ENCODE measurements at places on chromosomes 12 and 14.

DNA sequence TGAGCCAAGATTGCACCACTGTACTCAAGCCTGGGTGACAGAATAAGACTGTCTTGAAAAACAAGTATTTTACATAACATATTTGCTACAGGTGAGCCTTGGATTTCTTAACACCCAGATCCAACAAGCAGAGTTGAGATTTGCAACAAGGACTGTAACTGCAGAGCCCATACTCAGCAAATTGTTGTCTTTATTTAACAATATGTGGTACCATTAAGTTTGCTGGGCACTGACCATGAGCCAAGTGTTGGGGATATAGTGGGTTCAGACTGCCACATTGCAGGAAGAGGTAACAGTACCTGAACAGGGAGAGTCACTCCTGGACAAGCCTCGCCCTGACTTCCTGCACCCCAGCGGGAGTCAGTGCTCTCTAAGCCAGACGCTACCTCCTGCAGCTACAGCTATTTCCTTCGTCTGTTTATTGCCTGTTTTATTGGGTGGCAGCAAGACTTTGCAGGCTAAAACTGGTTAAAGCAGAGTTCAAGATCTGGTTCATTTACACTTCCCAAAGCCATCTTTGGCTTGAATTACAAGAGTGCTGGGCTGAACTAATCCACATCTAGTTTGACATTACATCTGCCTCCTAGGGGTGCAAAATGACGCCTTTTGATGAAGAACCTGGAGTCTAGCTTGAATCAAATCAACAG lies 12.5 kb downstream of the AHSA1 start:
- DNase-seq, result no peak

DNA sequence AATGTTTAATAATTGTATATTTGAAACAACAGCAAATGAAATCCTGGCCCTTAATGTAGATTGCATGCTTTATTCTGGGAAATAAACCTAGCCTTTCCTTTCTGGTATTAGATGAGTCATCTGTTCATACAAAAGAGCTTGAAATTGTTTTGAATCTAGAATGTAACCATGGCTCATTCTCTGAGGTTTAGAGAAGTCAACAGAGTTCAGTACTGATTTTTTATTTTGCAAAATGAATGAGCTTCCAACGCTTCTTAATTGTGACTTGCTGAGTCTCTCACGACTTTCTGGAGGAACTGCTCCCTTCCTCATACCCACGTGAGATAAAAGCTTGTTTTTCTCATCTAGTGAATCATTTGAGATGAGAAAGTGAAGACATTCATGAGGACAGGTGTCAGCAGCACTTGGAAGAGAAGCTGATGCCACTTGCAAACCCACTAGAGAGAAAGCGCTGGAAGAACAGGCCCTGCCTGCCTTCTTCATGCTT lies 509.6 kb downstream of the VRK1 start:
- DNase-seq, result no peak

GRCh38 chr14:96797582-96798349 lies 584 bp downstream of the VRK1 start:
- DNase-seq, result no peak

- no peak for DNase-seq
Observed at GRCh38 chr12:125267114-125267513, 201.9 kb downstream of the AACS start.

DNA sequence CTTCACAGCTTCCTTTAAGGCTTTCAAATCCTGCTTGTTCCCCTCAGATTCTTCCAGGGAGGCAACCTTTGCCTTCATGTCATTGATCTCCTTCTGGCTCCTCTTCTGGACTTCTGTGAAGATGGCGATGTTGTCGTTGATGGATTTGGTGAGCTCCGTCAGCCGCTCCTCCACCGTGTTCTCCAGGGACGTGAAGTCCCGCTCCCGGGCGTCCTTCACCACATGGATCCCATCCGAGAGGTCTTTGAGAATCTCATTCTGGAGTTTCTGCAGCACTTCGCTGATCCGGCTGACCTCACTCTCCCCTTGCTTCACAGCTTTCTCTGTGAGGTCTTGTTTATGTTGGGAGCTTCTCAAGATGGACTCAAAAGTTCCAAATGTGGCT lies 7.9 kb downstream of the CKAP4 start:
- no peak for DNase-seq

DNA sequence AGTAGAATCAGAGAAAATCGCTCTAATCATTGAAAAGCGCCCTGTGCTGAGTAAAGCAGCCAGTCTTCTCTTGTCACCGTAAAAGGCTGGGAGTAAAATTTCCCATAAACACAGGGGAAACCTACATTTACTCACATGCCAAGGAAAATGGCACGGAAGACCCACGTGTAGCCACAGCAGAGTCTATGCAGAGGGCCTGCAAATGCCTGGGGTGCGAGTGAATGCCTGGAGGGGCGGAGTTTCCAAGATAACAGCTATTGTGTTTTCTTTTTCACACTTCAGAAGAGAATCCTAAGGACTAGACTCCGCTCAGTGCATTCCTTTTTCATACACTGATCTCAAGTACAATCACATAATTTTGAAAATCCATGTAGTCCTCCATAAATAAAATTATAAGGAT lies 159.9 kb upstream of the FOXN3 start:
- no peak for DNase-seq

GRCh38 chr14:54922598-54922997 lies 20.0 kb upstream of the GCH1 start:
- no peak for DNase-seq

DNA sequence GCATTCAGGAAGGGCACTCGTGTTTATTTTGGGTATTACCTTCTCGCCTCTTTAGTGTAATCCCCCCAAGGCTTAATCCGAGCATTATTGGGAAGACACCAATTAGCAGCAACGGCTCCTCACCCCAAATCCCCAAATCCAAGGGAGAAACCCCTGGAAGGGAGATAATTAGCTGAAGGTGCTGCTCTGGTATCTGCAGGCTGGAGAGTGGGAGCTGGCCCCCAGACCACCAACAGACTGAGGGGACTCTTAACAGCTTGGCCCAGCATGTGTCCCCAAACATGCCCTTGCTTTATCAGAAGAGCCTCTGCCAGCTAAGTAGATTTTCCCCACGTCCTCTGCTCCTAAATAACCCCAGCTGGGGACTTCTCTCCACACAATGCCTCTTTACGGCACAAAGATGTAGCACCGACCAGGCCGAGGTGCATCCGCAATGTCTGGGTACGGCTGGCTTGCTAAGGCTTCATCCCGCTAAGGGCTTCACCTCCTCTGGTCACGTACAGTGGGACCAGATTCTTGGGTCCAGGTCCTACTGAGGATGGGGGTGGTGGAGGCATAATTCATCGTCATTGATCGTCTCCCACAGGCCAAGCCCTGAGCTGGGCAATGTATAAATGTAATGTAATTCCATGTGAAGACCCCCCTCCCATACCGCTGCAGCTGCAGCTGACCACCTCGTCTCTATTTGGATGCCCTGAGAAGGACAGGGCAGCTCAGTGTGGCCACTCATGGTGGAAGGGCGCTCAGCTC lies 123.7 kb upstream of the GSC start:
- DNase-seq, result no peak

DNA sequence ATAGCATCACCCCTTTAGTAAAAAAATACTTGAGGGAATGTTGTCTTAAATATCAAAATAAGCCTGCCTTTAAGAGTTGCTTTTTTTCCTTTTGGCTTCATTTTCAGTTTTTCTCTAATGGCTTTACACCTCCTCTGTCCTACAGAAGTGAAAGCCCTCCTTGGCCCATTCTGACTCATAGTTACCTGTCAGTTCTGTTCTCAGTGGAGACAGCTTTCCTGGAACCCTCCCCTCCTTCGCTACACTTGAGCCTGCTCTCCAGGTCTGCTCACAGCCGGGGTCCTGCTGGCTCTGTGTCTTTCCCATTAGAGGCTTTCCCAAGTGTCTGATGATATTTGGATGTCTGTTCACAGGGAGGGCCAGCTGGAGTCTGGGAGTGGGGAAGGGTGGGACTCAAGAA lies 84.0 kb downstream of the PELI2 start:
- no peak for DNase-seq

GRCh38 chr14:96795109-96795828 lies 1.9 kb upstream of the VRK1 start:
- DNase-seq, result no peak

DNA sequence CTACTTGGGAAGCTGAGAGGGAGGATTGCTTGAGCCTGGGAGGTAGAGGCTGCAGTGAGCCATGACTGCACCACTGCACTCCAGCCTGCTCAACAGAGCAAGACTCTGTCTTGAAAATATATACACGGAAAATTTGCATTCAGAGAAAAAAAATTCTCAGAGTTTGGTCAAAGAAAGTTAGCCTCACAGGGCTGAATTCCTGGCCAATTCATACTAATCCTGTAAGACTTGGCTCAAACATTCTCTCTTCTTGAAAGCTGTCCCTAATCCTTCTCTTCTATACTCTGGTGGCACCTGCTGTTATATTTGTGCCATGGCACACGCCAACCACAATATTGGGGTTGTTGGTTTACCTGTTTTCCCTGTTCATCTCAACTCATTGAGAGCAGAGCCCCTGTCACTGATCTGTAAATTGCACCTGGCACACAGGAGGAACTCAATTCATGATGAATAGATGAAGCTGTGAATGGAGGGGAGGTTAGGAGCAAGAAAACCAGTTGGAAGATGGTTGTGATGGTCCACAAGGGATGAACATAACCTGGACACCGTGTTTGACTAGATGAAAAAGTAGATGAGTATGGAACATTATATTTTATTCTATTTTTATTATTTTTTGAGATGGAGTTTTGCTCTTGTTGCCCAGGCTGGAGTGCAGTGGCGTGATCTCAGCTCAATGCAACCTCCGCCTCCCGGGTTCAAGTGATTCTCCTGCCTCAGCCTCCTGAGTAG lies 36.8 kb upstream of the SPTSSA start:
- no peak for DNase-seq

DNA sequence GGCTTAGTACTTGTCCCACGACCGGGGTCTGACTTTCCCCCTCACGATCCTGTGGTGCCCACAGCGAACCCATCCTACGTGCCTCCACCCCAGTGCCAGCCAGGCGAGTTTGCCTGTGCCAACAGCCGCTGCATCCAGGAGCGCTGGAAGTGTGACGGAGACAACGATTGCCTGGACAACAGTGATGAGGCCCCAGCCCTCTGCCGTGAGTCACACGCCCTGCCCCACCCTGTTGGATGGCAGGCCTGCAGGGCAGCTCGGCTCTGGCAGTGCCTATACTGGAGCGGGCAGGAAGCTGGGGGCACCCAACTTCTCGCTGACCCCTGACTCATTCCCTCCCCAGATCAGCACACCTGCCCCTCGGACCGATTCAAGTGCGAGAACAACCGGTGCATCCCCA lies 18.3 kb upstream of the LRP1-AS start:
- no peak for DNase-seq

DNA sequence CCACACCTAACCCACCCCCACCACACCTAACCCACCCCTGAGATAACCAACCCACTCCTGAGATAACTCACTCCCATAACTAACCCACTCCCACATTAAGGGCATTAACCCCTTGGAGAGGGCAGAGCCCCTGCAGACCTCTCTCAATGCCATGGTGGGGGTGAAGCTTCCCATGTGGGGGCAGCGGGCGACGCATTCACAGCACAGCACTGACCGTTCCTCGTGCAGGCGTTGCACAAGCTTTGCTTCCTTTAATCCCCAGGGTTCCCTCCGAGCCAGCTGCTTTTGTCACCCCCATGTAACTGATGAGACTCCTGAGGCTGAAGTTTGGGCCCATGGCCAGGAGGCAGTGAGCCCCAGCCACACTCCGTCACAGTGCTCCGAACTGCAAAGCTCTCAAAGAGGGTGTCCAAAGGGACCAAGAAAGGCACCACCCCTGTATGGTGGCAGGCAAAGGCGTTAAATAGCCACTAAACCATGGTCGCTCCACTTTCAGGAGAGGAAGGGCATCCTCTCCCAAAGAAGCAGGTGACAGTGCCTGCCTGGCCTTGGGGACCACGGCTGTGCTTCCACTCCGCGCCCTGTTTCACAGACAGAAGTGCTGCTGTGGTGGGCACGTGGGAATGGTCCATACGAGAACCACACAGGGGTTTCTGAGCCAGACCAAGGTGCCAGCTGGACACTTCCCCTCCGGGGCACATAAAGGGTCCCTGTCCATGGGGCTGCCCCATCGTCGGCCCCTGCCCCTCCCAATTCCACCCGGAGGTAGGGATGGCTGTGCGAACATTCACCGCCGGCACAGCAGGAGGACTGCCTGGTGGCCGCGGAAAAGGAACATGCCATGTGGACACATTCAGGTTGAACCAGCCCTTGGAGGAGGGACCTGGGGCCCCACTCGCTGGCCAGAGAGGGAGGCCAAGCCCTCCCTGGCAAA lies 28.3 kb downstream of the GALNT9 start:
- no peak for DNase-seq

DNA sequence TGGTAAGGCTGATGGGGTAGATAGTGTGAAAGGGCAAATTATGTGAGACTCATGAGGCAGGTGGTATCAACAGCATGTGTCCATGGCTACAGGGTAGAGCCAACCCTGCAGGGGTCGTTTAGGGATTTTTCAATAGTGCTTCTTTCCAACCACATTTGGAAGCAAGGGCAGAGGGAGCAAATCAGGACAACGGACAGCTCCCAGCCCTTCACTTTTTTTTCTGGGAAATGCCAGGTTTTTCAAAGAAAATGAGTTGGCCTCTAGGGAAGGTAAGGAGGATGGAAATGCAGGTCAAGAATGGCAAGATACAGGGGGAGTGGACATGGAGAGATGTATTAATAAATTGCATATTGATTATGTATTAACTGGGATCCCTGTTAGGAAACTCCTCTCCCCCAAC lies 4.9 kb upstream of the CMA1 start:
- DNase-seq, result no peak

DNA sequence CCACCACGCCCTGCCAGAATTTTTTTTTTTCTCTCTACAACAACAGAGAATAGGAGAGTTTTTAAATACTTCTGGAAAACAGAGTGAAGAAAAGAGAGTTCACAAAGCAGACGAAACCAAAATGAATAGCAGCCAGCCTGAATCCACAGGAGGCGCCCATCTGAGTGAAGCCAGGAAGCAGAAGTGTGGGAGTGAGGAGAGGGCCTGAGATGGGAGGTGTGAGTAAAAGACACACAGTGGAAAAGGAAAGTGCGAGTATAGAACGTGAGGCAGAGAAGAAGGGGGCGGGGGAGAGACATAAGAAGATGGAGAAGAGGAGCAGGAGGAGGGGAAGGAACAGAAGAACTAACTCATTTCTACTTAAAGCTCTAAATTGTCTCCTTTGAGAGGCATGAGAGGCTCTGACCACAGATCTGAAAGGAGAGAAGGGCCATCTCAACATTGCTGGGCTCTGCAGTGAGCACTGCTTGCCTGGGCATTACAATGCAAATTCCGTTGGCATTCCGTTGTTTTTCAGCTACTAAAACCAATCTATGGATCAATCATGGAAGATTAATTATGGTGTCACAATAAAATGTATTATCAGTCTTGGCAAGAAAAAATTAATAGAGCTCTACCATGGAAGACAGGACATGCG lies 140.1 kb upstream of the CPSF6 start:
- no peak for DNase-seq

GRCh38 chr14:24785698-24786097 lies 151.7 kb upstream of the GZMB start:
- no peak for DNase-seq

- no peak for DNase-seq
Observed at GRCh38 chr12:108455706-108456105, 59.4 kb upstream of the FICD start.

- no peak for DNase-seq
Observed at GRCh38 chr12:67803278-67803993, 154.9 kb downstream of the DYRK2 start.
